Stimulated activated CD4-positive, alpha-beta T cell treated with anti-CD3 and anti-CD28 coated beads, Interleukin-4, amount 100 ng/mL, for 4 hours (primary cell): ENCODE measurements at places on chromosomes 12 and 14.

- DNase-seq: no peak
Observed at GRCh38 chr12:125549836-125550235, 484.6 kb downstream of the AACS start.

DNA sequence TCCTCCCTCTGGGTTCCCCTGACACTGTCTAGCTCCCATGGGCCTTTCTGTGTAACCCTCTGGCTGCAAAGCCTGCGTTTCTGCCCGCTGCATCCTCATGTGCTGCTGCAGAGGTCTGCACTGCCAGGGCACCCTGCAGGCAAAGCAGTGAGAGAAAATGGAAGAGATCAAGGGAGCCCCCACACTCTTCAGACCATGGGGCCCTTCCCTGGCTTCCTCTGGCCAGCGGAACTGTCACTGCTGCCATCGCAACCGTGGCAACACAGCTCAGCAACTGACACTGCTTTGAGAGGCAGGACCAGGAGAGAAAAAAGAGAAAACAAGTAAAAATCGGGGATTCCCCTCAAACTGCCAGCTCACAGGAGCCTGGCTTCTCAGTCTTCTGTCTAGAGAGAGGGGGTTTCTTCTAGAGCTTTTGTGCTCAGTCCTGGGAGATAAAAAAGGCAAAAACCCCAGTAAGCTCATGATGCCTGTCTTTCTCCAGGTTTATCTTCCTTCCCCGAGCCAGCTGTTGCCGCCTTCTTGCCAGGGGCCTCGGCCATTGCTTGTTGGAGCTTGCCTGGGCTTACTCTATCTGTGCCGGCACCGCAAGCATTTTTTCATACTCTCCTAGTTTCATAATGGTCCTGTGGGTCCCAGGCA, 38.9 kb downstream of the C14orf132 start:
- no peak for DNase-seq

- DNase-seq: no peak
Observed at GRCh38 chr12:16881986-16882570, 276.1 kb upstream of the LMO3 start.

DNA sequence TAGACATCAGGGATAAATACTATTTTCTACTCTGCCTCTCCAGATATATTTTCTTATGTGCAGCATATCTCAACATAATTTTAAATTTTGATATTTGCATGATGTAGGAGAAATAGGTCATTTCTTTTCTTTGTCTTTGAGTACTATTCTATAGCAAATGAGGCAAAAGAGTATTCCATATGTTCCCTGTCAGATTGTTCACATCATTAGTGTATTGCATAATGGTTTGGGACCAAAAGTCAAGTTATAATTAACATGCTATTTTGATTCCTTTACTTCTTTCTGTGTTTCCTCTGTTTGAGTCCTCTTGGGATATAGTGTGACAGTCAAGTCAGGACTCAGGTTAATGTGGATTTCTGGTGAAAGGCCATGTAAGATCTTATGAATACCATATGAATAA, 864.6 kb upstream of the FBXO33 start:
- DNase-seq: no peak

DNA sequence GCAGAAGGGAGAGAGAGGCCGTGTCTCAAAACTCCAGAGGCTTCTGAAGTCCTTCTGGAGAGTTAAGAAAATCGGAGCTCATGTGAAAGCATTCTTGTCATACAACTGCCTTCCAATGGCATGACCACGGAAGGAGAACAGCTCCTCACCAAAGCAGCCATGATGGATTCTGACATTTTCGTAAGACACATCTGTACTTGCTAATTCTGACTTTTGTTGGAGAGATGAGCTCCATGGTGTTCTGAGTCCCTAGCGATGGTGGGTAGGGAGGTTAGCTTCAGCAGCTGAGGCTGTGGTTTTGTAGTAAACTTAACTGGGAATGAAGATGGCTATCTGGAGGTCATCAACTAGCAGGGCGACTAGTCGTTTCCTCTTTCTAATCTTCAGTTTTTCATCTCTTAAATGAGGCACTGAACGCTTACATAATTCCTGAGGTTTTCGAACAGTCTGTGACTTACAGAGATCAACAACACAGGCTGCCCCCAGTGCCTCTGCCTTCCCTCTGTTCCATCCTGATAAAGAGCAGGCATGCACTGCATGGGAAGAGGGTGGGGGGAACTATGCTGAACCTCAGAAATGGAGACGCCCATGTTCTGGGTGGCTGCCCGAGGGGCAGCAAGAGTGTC, 28.6 kb upstream of the DICER1 start:
- no peak for DNase-seq
